Natural killer cell treated with Interleukin-12 subunit alpha and Interleukin-12 subunit beta and Interleukin-15 and Interleukin-18, amount 100 ng/mL, for 72 hours (primary cell): ENCODE measurements at places on chromosomes 4 and X. TPM values are rescaled to one million over a fixed set of nuclear protein-coding genes. Genes with fewer than 3 reads are reported as not detected.

DNA sequence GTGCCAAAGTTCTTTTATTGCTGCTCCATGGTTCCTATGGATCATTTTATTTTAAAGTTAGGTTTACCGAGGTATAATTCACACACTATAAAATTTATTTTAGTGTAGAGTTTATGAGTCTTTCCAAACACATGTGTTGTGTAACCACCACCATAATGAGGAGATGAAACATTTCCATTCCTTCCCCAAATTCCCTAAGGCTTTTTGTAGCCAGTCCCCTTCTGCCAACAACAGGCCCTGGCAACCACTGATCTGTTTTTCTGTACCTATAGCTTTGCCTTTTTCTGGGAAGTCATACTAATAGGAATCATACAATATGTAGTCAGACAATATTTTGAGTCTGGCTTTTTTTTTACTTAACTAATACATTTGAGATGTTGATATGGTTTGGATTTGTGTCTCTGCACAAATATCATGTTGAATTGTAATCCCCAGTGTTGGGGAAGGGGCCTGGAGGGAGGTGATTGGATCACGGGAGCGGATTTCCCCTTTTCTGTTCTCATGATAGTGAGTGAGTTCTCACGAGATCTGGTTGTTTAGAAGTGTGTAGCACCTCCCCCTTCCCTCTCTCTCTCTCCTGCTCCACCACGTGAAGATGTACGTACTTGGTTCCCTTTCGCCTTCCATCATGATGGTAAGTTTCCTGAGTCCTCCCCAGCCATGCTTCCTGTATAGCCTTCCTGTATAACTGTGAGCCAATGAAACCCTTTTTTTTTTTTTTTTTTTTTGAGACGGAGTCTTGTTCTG, 59.6 kb upstream of the DHX15 start:
- DNase-seq = no peak

DNA sequence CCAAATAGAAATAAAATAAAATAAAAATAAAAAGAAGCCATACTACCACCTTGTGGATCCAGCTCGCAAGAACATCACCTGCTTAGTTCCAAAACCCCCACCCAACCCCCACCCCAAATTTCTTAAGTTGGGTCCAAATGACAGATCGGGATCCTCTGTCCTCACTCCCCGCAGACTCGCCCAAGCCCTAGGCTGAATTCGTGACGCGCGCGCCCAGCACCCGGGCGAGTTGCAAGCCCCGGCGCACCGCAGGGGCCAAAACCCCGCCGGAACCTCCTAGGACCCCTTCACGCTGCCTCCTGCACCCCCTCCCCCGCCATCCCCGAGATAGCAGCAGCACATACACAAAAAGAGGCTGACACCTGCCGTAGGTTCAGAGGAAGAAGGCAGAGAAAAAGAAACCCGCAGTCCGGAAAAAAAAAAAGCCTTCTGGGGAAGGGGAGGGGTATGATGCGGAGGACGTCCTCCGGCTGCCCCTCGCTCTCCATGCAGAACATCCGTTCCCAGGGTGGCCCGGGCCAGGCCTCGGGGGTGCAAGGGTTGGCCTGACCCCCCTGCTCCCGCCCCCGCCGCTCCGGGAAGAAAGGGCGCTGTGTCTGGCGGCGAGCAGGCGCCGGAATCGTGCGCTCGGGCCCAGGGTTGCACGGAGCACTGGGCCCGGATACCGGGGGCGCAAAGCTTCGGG, 2.6 kb downstream of the NLGN4X start:
- no peak for DNase-seq

DNA sequence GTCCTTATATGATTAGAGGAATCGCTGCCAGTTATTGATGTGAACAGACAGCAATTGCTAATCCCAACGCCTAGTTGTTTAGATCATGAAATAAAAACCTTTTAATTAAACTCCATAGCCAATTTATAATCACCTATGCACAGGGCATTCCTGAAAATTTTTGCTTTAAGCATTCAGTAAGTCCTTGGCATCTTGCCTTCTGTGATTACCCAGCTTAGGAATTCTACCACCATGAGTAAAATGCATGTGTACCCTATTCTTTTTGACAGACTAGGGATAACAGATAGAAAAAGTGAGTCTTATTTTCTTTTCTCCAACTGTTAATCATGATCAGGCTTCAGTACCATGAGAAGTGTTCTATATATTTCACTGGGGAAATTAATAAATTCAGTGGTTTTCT, 995.3 kb upstream of the GRIA3 start:
- no peak for DNase-seq

Gene MAGEA8
- not detected for total RNA-seq

DNA sequence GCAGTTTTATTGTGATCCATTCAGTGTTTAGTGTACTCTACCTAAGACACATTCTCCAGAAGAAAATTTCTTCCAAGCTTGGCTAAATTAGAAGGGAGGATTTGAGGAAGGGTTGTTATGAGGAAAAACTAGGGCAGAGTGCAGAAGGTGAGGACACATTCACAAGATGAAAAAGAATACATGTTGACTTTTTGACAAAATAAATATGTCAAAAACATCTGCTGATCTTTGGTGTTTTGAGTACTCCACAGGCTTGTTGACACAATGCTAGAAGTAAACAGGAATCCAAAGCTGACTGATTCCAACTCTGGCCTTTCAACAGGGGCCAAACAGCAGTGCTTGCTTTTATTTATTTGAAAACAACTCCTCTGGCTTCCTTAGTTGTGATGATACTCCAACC, 125.8 kb upstream of the SLC7A11 start:
- no peak for DNase-seq

DNA sequence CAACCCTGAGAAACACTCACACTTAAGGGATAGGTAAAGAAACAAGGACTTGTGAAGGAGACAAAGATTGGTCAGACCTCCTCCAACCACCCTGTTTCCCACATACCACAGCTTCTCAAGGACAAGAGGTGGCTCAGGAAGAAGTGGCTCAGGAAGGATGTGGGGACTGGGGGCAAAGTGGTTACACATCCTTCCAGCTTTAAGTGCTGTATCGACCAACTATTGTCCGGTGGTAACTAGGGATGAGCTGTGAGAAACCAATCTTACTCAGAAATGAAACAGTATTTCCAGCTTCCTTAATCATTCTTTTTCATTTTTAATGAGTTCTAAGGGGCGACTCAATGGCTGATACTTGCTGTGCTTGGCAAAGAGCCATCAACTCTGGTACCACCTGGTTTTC, 8.5 kb upstream of the LHFPL1 start:
- DNase-seq = no peak

- no peak for DNase-seq
Measured at GRCh38 chrX:45083314-45083713, 117.4 kb downstream of the DIPK2B start.

- DNase-seq = no peak
Measured at GRCh38 chrX:20059467-20060128, 57.1 kb downstream of the MAP7D2 start.

GRCh38 chr4:4455210-4455865, 68.4 kb downstream of the NSG1 start:
- DNase-seq = no peak

Gene SYP
- 1.7 TPM for total RNA-seq

GRCh38 chr4:163606896-163607691, 112.6 kb downstream of the TMA16 start:
- DNase-seq = no peak

Gene MAGEB1
- not detected for total RNA-seq

DNA sequence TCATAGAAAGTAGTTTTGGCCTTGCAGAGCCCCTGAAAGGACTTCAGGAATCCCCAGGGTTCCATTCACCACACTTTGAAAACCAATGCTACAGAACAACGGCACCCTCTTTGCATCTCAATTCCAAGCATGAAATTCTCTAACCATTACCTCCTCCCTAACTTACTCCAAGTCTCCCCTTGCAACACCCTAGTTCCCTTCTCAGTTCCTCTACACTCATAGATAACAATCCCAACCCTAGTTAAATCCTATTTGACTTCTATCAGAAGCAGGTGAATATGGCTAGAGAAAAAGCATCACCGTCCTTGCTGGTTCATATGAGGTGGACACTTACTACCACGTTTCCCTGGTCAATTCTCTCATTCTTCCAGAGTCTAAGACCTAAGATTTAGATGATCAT, 2.4 kb downstream of the RCHY1 start:
- DNase-seq = no peak

DNA sequence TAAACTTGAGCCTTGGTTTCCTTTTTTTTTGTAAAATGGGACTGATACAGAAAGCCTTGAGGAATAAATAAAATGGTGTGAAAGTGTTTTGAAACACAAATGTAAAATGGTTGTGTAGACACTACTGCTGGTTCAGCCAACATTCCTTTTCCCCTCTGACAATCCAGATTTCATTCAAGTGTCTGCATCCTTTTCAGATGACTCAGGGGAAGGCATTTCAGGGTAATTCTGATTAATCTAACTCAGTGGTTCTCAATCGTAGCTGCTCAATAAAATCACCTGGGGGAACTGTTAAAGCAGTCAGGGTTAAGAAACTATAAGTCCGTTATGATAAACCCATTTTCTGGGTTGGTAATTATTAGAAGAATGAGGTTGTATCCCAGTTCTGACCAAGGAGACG, 4.6 kb downstream of the ARHGAP10 start:
- DNase-seq = no peak

DNA sequence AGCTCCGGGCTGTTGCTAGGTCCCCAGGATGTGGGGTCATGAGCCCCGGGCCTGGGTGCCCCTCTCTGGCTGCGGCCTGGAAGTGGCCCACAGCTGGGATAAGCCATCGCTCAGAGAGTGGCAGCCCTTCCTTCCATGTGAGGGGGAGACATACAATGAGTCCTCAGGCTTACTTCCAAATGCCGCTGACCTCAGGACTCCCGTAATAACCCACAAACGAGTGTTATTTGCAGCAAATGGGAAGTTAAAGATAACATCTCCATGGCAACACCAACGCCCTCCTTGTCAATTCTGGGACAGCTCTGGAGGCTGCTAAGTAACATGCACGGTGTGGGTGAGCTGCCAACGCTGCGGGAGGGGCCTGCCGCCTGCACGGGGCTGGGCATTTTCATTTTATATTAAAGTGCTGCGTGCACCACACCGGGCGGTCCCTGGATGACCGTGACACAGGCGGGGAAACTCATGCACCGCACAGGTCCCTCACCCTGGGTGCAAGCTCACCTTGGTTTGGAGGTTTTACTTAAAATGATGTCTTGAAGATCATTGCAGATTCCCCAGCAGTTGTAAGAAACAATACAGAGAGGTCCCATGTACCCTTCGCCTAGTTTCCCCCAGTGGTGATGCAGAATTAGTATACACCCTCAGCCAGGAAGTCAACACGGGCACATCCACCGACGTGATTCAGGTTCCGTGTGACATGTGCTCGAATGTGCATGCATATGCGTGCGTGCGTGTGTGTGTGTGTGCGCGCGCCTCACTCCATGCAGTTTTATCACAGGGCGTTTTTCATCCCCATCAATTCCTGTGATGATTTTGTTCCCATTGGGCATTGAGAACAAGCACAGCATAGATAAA, 79.4 kb downstream of the ABLIM2 start:
- DNase-seq = no peak

Gene SYTL5
- total RNA-seq = not detected

- no peak for DNase-seq
Measured at GRCh38 chrX:50622751-50623150, 152.1 kb upstream of the DGKK start.

GRCh38 chr4:68469482-68469881, 22.2 kb downstream of the TMPRSS11E start:
- DNase-seq = no peak

DNA sequence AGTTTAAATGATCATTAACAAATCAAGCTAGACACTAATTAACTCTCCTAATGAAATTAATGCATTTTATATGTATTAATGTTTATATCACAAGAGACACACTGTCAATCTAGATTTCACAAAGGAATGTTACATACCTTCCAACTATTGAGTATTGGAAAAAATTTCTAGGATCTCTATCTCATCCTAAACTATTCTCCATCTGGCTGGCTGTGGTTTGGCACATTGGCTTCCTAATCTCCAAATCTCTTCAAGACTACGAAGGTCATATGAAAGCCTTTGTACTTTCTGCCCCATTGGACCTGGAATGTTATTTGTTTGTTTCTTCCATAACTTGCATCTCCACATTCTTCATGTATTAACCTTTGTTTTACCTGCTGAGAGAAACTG, 1160.0 kb downstream of the ADGRL3 start:
- DNase-seq = no peak

DNA sequence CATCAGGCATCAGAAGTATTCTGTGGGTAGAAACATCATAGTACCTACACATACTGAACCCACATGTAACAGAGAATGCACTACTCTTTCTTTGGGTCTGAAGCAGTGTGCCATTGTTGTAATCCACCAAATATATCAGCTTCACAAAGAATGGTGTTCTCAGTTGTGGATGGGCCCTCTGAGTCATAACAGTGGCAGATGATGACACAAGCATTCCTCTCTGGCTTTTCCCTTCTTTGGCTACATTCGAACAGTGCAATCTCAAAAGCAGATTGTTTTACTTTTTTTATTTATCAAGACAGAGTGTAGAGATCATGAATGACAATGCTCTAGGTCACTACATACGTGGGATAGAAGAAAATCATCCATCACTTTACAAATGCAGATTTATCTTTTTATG, 247.2 kb upstream of the EPHA5 start:
- no peak for DNase-seq

GRCh38 chr4:44235897-44236296, 212.7 kb downstream of the KCTD8 start:
- no peak for DNase-seq

Gene SERTM2
- total RNA-seq = not detected

DNA sequence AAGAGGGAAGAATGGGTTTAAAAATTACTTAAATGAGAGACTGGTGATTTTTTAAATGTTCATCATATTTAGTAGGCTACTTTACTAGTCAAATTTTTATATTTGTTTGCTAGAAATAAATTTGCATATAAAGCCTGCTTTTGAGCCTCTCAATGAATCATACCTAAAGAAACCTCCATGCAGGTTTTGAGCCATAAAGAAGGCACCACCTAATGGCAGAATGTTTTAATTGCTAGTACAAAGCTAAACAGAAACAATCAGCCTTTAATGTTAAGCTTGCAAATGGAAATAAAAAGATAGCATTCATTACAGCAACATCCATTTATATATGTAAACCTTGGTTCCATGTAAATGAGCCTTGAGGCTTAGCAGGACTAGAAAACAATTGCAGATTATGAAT, 989.7 kb downstream of the CCSER1 start:
- no peak for DNase-seq

GRCh38 chrX:41921492-41922430, 1.6 kb downstream of the CASK start:
- DNase-seq = no peak

Gene PRSS48
- not detected for total RNA-seq

DNA sequence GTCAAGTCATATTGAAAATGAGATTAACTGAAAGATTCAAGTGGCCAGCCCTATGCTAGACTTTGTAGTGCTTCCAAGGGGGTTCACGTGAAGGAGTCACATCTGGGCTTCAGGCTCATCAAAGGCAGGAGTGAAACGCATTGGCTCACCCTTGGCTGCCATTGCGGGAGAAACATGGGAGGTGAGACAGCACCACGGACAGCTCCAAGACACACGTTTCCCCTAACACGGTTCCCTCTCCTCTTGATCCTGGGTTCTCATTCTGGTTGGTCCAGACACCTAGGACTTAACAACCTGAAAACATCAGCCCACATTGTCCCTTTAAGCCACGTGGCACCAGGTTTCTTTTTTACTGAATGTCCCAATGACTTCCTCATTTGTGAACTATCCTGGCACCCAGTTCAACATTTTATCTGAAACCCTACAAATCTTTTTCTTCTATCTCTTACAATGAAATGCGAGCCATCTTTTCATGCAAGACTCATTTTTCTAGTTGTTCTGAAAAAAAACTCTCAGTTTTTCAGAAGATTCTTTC, 279.0 kb upstream of the VCX3A start:
- no peak for DNase-seq
